ENCODE measurements at places on chromosomes 3 and 15. TPM values are rescaled to one million over a fixed set of nuclear protein-coding genes. Genes with fewer than 3 reads are reported as not detected.

Gene PLS1
- polyA plus RNA-seq: 6.2 TPM

DNA sequence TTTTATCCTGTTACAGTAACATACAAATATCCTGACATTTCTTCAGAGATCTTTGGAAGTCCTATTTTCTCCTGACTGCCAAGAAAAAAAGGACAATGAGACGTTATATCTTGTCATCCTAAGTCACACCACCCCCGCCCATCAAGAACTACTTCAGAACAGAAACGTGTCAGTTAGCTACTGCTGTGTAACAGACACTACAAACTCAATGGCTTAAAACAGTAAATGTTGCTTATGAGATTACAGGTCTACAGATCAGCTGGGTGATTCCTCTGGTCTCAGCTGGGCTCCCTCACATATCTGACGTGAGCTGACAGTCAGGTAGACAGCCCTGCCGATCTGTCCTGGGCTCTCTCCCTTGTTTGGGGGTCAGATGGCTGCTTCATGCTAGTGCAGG, 20.5 kb upstream of the CCDC174 start:
- H3K4me3 ChIP-seq: no peak overlapping the region
- no peaks in the 10 kb centered on the region for H3K4me1 ChIP-seq
- H3K36me3 ChIP-seq: no peaks in the 10 kb centered on the region

DNA sequence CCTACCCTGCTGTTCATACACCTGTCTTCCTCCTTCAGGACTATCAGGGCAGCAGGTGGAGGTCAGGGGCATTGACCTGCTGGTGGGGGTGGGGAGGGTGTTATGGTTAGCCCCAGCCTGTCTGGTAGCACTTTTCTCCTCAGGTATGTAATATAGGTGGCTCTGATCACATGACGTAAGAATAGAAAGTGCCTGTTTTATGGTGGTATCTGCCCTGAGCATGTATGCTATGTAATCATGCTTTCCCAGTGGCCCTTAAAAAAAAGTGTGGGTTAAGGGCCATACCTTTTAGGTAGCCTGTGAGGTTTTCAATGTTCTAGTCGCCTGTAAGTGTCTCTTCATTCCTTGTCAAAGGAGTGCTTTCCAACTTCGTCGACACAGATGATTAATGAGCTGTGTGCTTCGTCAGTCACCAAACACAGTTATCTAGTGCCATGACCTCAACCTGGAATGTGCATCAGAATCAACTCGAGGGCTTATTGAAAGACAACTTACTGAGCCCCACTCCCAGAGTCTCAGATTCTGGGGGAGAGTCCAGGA, 86.3 kb downstream of the KLHL25 start:
- H3K36me3 ChIP-seq: peaks cover 29% of the 10 kb centered on the region
- H3K4me1 ChIP-seq: peaks cover 65% of the 10 kb centered on the region
- no peak for DNase-seq
- H3K27ac ChIP-seq: peak overlapping the region; percentile 86
- H3K4me3 ChIP-seq: no peak overlapping the region

Gene MED12L
- polyA plus RNA-seq: not detected

GRCh38 chr15:75235760-75236729, 22.1 kb upstream of the GOLGA6C start:
- no peak for DNase-seq
- no peaks in the 10 kb centered on the region for H3K27me3 ChIP-seq
- no peaks in the 10 kb centered on the region for H3K4me1 ChIP-seq
- no peak overlapping the region for H3K27ac ChIP-seq
